H1 (cell line): ENCODE measurements at places on chromosomes 1 and 21. TPM values are rescaled to one million over a fixed set of nuclear protein-coding genes. Genes with fewer than 3 reads are reported as not detected.

GRCh38 chr1:38512789-38513188, 346.8 kb downstream of the RRAGC start:
- no peaks in the 10 kb centered on the region for H3K36me3 ChIP-seq
- no peak for DNase-seq
- H3K27me3 ChIP-seq, result no peaks in the 10 kb centered on the region

DNA sequence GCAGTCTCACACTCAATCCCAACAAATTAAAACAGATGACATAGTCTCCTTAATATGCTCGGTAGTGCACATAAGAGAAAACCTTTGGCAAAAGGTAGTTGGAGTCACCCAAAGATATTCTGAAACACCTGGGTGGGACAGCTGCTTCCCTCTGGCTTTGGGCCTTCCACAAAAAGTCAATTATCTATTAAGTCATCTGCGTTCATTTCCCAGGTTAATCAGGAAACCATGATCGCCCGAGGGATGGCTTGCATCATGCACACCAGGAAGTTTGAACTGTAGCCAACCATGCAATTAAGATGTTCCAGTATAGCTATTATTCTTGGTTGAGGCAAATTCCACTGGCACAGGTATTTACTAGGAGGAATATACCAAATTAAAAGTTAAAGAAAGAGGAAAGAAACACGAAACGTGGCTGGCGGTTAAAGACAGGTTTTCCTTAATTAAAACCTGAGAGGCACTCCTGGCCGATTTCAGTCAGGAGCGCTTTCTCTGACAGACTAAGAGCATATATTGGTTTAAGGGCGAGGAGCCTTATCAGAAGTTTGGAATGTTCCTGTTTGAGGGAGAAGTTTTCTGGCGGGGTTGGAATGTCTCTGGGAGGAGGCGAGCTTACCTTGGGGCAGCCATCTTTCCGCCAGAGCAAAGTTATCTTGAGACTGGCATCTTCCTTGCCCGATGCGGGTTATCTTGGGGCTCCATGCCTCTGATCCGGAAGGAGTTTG, 19.9 kb downstream of the CLDN17 start:
- H3K27me3 ChIP-seq, result no peaks in the 10 kb centered on the region
- H3K27ac ChIP-seq, result no peak overlapping the region

DNA sequence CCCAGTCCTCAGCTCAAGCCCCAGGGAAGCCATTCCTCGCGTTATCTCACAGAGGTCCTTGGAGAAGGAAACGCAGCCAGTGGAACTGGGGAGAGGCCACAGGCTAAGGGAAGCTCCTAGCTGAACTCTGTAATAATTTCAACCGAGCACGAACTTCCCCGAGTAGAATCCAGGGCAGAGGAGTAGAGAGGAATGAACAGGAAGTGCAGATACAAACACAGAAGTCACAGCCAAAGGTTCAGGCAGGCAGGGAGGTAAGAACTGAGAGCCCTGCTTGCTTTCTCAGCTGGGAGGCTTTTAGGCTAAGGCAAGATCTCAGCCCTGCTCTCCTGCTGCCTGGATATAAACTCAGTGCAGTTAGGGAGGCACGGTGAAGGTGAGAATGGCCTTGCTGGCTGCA, 23.7 kb downstream of the WARS2 start:
- H3K27me3 ChIP-seq, result no peaks in the 10 kb centered on the region
- peaks cover 3% of the 10 kb centered on the region; the same call in 1 of the 2 replicates for H3K4me1 ChIP-seq
- no peaks in the 10 kb centered on the region for H3K36me3 ChIP-seq
- DNase-seq, result no peak
- H3K4me3 ChIP-seq, result no peak overlapping the region

DNA sequence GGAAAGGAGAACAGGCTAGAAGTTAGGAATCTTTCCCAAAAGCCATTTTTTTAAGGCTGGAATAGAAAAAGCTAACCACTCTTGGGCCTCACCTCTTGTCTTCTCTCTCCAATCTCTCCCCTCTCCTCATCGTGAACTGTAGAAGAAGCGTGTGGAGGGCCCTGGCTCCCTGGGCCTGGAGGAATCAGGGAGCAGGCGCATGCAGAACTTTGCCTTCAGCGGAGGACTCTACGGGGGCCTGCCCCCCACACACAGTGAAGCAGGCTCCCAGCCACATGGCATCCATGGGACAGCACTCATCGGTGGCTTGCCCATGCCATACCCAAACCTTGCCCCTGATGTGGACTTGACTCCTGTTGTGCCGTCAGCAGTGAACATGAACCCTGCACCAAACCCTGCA, 19.4 kb downstream of the PPP1R8 start:
- no peak for DNase-seq
- H3K4me3 ChIP-seq, result no peak overlapping the region
- H3K27me3 ChIP-seq, result no peaks in the 10 kb centered on the region
- no peaks in the 10 kb centered on the region for H3K4me1 ChIP-seq

The SPRR3 gene
- total RNA-seq, result not detected in 2 replicates

The DONSON gene
- 27.9 and 32.5 TPM in 2 replicates for total RNA-seq

The RLF gene
- total RNA-seq, result 16.9 and 18.0 TPM in 2 replicates

DNA sequence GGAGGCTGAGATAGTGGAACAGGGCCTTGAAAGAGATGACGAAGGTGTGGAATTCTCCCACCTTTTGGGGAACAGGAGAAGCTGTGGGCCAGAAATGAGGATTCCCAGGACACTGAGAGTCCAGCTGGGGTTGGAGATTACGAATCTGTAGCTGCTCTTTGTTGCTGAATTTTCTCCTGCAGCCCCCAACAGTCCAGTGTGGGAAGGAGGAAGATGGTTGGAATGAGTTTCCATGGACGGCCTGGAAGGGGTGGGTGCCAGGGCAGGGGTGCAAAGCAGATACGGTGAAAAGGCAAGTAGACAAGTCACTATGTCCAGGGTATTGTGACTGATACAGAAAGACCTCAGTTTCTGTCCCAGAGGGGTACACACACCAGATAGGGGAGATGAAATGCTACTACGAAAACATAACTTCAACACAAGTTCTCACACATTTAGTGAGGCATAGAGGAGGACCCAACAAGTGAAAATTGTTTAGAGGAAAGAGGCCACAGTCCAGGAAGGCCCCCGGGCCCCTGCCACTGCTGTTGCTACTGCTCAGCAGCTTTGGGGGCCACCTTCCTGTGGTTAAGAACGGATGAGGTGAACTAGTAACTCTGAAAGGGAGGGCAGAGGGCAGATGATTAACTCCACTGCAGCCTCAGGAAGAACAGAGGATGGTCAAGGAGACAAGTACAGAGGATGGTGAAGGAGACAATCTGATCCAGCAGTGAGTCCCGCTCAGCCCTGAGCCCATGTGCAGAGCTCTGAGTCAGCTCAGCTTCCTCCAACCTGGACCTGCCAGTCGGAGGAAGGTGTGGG, 7.3 kb downstream of the CD244 start:
- H3K27ac ChIP-seq, result no peak overlapping the region
- H3K4me3 ChIP-seq, result no peak overlapping the region

The ZNF683 gene
- not detected in 2 replicates for total RNA-seq

- H3K27me3 ChIP-seq, result no peaks in the 10 kb centered on the region
- no peaks in the 10 kb centered on the region for H3K4me1 ChIP-seq
- no peak overlapping the region for H3K27ac ChIP-seq
- no peak overlapping the region for H3K4me3 ChIP-seq
- no peak for DNase-seq
- H3K36me3 ChIP-seq, result no peaks in the 10 kb centered on the region
Measured at GRCh38 chr1:246245541-246245940, 261.5 kb downstream of the SMYD3 start.

GRCh38 chr1:1573843-1574720, 581 bp downstream of the SSU72 start:
- H3K27me3 ChIP-seq, result no peaks in the 10 kb centered on the region
- peak overlapping the region; percentile 99 for H3K27ac ChIP-seq
- no peaks in the 10 kb centered on the region; the same call in 1 of the 2 replicates for H3K36me3 ChIP-seq
- no peaks in the 10 kb centered on the region; the same call in none of the 2 replicates for H3K4me1 ChIP-seq

DNA sequence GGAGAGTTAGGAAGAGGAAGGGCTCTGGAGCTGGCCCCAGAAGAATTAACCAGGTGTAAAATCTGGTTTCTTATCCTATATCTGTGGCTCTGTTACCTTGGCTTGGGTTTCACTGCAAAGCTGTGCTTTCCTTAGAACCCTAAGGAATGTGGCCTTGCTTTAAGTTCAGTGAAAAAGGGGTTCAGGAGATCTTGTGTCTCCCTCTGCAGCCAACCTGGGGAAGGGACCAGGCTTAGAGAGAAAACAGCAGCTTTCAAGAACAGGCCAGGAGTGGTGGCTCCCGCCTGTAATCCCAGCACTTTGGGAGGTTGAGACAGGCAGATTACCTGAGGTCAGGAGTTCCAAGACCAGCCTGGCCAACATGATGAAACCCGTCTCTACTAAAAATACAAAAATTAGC, 16.1 kb upstream of the MYCL start:
- H3K4me1 ChIP-seq, result peaks cover 12% of the 10 kb centered on the region
- no peak for DNase-seq
- no peaks in the 10 kb centered on the region for H3K36me3 ChIP-seq
- no peak overlapping the region for H3K4me3 ChIP-seq

- no peaks in the 10 kb centered on the region for H3K4me1 ChIP-seq
- no peaks in the 10 kb centered on the region for H3K36me3 ChIP-seq
- DNase-seq, result no peak
- H3K27me3 ChIP-seq, result no peaks in the 10 kb centered on the region
- no peak overlapping the region for H3K4me3 ChIP-seq
- no peak overlapping the region for H3K27ac ChIP-seq
Measured at GRCh38 chr1:236123563-236123962, 18.8 kb upstream of the GPR137B start.

- no peaks in the 10 kb centered on the region; the same call in 1 of the 2 replicates for H3K4me1 ChIP-seq
- no peak overlapping the region for H3K4me3 ChIP-seq
- no peaks in the 10 kb centered on the region for H3K36me3 ChIP-seq
- no peak overlapping the region for H3K27ac ChIP-seq
- H3K27me3 ChIP-seq, result no peaks in the 10 kb centered on the region
Measured at GRCh38 chr1:84949664-84950063, 47.2 kb downstream of the MCOLN2 start.

- H3K4me1 ChIP-seq, result peaks cover 14% of the 10 kb centered on the region
- H3K27ac ChIP-seq, result no peak overlapping the region
- H3K36me3 ChIP-seq, result no peaks in the 10 kb centered on the region
- H3K4me3 ChIP-seq, result peak overlapping the region; percentile 76
- DNase-seq, result no peak
- peaks cover 68% of the 10 kb centered on the region for H3K27me3 ChIP-seq
Measured at GRCh38 chr1:68230901-68231626, 1.3 kb downstream of the WLS start.

The ATAD3A gene
- total RNA-seq, result 63.7 and 64.7 TPM in 2 replicates

DNA sequence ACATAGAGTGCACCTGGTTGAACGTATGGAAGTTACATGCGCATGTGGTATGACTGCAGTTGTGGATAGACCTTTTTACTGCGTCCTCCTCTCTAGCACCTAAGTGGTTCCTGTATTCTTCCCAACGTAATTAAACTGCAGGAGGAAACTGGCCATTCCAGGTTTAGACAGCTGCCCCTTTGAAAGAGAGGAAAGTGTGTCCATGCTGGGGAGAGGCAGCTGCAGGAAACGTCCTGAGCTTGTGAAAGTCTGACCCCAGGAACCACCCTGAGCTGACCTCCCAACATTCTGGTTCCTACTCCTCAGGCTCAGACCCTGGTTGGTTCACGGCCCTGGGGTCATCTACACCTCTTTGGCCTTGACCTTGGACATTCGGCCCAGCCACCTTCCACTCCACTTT, 309.3 kb downstream of the DISC1 start:
- no peak for DNase-seq
- H3K27me3 ChIP-seq, result no peaks in the 10 kb centered on the region
- H3K27ac ChIP-seq, result no peak overlapping the region
- H3K4me3 ChIP-seq, result no peak overlapping the region

GRCh38 chr1:192522673-192523072, 52.9 kb upstream of the RGS1 start:
- no peak overlapping the region for H3K4me3 ChIP-seq
- H3K27me3 ChIP-seq, result no peaks in the 10 kb centered on the region
- no peaks in the 10 kb centered on the region for H3K36me3 ChIP-seq
- H3K27ac ChIP-seq, result no peak overlapping the region
- H3K4me1 ChIP-seq, result no peaks in the 10 kb centered on the region
- no peak for DNase-seq

- no peak overlapping the region for H3K4me3 ChIP-seq
- H3K27me3 ChIP-seq, result no peaks in the 10 kb centered on the region
- H3K27ac ChIP-seq, result no peak overlapping the region
- DNase-seq, result no peak
- no peaks in the 10 kb centered on the region for H3K36me3 ChIP-seq
Measured at GRCh38 chr1:184803180-184803492, 48.5 kb upstream of the EDEM3 start.

DNA sequence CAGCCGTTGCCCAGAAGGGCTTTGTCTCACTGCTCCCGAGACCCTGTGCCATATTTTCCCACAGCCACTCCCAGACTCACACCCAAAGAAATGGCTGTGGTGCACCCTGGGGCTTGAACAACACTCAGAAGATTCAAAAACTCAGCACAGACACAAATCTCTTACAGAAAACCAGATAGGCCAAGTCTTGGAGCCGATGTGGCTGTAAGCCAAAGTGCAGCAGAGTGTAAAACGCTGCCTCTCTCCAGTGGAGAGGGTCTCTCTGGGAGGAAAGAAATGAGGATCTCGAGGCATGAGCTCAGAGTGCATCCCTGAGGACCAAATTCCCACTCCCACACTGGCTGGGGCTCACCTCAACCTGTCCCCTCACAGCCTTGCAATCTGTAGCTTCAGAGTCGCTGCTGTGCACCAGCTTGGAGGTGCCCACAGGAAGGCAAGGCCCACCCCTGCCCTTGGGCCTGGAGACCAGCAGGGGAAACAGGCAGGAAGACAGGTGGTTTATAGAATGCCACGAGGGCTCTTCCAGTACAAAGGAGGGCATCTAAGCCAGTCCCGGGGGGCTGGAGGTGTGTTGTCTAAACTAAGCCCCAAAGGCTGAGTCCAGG, 171.3 kb upstream of the AJAP1 start:
- H3K4me3 ChIP-seq, result no peak overlapping the region
- H3K27ac ChIP-seq, result no peak overlapping the region
- H3K27me3 ChIP-seq, result no peaks in the 10 kb centered on the region

The CBR3 gene
- 4.3 TPM in 2 replicates for total RNA-seq

DNA sequence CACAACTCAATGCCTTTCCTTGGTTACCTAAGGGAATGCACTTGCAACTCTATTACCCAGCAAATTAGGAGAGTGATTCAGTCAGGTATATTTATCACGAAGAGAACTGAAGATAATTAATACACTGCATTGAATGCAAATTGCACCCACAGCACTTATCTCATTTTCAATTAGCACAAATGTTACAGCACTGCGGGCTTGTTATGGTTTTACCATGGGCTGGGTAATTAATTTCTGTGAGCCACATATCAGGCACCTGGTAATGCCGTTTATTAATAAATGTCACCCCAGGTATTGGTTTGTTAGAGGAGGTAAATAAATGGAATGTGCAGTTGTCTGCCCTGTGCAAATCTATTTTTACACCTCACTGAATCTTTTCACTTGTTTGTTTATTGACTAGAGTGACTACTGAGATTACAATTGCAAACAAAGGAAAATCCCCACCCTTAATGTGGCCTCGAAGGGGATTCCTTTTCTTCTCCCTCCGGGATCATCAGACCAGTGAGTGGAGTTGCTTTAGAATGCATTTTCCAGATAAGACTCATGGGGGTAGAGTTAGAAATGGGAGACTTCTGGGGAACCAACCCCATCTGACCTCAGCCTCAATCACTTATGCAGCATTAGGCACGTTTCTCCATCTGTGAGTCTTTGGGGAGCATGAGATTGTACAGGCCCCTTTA, 269.3 kb downstream of the RPS6KC1 start:
- no peaks in the 10 kb centered on the region for H3K27me3 ChIP-seq
- H3K36me3 ChIP-seq, result no peaks in the 10 kb centered on the region
- no peak overlapping the region for H3K27ac ChIP-seq
- no peak for DNase-seq

- H3K27ac ChIP-seq, result no peak overlapping the region
- no peaks in the 10 kb centered on the region for H3K27me3 ChIP-seq
- DNase-seq, result no peak
- H3K36me3 ChIP-seq, result 0 out of 2 replicates have a peak, but pooled peaks cover 2% of the 10 kb centered on the region
Measured at GRCh38 chr1:112250892-112251291, 145.1 kb upstream of the CTTNBP2NL start.

The KRTAP19-3 gene
- not detected in 2 replicates for total RNA-seq
